ENCODE measurements at places on chromosomes 7 and 10.

DNA sequence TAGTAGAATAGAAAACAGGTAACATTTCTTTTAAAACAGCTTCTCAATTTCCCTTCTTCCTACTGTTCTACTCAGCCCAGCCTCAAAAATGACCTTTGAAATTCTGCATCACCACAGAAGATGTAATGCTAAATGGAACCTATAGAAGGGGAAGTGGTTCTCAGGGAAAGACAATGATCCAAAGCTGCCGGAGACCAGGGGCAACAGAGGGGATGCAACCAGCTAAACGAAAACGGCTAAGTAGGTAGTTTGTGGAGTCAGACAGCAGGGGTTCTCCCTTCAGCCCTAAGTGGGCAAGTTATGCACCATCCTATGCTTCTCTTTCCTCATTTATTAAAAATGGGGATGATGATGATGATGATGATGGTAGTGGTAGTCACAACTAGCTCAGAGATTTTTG is 214.3 kb downstream of the ELMO1 start:
- H3K27me3 ChIP-seq: no peaks in the 10 kb centered on the region
- H3K4me1 ChIP-seq: no peaks in the 10 kb centered on the region
- no peak overlapping the region for H3K27ac ChIP-seq
- DNase-seq: no peak

- no peaks in the 10 kb centered on the region for H3K27me3 ChIP-seq
- no peak for DNase-seq
- no peak overlapping the region for H3K4me3 ChIP-seq
- H3K4me1 ChIP-seq: peaks cover 12% of the 10 kb centered on the region
Observed at GRCh38 chr7:157402911-157403534, 66.2 kb downstream of the DNAJB6 start.

DNA sequence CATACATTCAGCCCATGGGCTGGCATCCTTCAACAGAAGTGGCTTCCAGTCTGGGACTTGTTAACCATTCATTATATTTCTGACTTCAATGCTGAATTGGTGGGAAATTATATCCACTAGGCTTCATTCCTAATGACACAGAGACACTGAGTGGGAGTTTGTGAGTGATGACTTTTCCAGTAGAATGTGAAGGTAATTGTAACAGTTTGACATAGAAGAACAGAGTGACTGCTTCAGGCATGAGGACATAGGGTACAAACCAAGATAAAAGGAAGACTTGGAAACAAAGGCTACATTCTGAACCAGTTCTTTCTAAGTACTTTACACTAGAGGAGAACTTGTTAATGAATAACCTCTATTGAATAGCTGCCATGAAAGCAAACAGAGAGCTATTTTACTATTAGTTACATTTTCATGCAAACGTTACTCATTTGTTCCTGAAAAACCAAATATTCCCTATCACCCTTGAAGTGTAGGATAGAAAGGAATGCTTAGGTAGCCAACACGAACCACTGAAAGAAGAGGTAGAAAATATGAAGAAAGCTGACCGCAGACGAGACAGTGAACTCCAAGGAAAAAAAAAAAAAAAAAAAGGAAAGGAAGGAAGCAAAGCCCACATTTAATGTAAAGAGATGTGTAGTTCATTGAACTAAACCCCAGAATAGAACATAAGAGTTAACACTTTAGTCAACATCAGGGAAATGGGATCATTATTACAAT is 237.0 kb upstream of the SEMA3C start:
- peak overlapping the region; percentile 38 for H3K27ac ChIP-seq
- peaks cover 14% of the 10 kb centered on the region for H3K4me1 ChIP-seq
- H3K4me3 ChIP-seq: no peak overlapping the region
- H3K27me3 ChIP-seq: no peaks in the 10 kb centered on the region

- H3K36me3 ChIP-seq: no peaks in the 10 kb centered on the region
- no peaks in the 10 kb centered on the region for H3K27me3 ChIP-seq
- peak within 1 kb of the TSS; percentile 90 for H3K27ac ChIP-seq
- H3K4me1 ChIP-seq: peaks cover 41% of the 10 kb centered on the region
- peak; percentile 82 for DNase-seq
Observed at GRCh38 chr10:35336084-35336831, at the start of gene CCNY. TSS of gene CCNY (plus strand) at chr10:35336509. CDS start at chr10:35337054, 545 bp downstream.

DNA sequence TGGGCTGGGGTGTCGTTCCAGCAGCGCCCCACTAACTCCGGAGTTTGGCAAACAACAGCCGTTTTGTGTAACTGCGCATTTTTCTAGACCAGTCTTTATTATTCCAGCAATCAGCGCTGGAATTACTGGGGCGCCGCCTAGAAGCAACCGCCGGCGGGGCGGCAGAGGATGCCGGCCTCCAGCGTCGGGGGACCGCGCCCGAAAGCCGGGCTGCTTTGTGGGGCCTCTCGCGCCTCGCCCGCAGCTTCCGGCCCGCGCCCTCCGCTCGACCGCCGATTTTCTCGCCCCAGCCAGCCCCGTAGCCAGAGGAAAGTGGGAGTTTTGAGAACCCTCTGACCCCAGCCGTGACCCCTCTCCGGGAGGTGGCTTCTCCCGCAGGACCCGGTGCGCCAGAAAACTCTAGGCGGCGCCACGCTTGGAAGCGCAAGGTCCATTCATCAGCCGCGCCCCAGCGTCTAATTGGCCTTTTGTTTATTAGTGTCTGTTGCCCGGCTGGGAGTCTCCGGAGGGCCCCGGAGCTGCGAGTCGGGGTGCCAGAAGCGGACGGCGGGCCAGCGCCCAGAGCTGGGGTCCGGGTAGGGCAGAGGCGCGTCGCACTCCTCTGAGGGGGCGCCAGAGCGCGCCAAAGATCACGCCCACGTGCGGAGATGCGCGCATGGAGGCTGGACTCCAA is 10.7 kb downstream of the EMX2 start:
- DNase-seq: no peak
- no peaks in the 10 kb centered on the region for H3K36me3 ChIP-seq
- no peak overlapping the region for H3K27ac ChIP-seq

GRCh38 chr7:155847821-155848435 is 35.7 kb upstream of the SHH start:
- DNase-seq: no peak
- no peak overlapping the region for H3K27ac ChIP-seq
- no peaks in the 10 kb centered on the region for H3K4me1 ChIP-seq
- no peak overlapping the region for H3K4me3 ChIP-seq

- no peaks in the 10 kb centered on the region for H3K36me3 ChIP-seq
- peaks cover 5% of the 10 kb centered on the region for H3K27me3 ChIP-seq
- DNase-seq: peak; percentile 10
- H3K27ac ChIP-seq: no peak overlapping the region
- peaks cover 17% of the 10 kb centered on the region for H3K4me1 ChIP-seq
- H3K4me3 ChIP-seq: no peak overlapping the region
Observed at GRCh38 chr10:77390481-77390891, 247.1 kb downstream of the KCNMA1 start.

GRCh38 chr7:111756687-111757178 is 194.4 kb upstream of the IMMP2L start:
- H3K27me3 ChIP-seq: peaks cover 21% of the 10 kb centered on the region
- H3K4me3 ChIP-seq: no peak overlapping the region
- H3K36me3 ChIP-seq: peaks cover 4% of the 10 kb centered on the region
- no peak overlapping the region for H3K27ac ChIP-seq
- peak; percentile 91 for DNase-seq

GRCh38 chr7:149145031-149145845 is 2.0 kb upstream of the ZNF398 start:
- H3K4me3 ChIP-seq: no peak overlapping the region
- H3K36me3 ChIP-seq: no peaks in the 10 kb centered on the region
- peaks cover 3% of the 10 kb centered on the region for H3K4me1 ChIP-seq
- no peak for DNase-seq
- H3K27ac ChIP-seq: no peak overlapping the region

DNA sequence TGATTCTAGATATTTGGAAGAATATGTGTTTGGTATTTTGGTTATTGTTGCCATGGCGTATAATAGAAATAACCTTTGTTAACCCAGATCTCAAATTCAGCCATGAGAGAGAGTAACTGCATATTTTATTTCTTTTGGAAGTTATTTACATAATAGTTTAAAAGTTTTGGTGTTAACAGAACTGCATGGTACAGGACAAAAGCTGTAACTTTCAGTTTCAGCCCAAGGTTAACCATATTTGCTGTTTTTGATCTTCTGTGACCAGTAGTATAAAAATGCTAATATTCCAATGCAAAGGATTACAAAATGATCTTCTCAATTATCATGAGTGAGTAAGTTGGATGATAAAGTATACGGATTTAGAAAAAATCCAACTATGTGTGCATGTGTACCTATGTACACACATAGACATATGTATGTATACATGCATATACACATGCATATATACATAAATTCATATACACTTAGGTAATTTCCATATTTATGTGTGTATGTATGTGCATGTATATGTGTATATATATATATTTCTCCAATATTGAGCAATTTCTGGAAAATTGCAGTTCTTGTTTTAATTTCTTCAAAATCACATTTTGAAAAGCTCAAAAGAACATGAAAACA is 38.0 kb upstream of the PIP4K2A start:
- no peaks in the 10 kb centered on the region for H3K36me3 ChIP-seq
- no peaks in the 10 kb centered on the region for H3K27me3 ChIP-seq
- no peak overlapping the region for H3K4me3 ChIP-seq
- H3K27ac ChIP-seq: no peak overlapping the region
- H3K4me1 ChIP-seq: no peaks in the 10 kb centered on the region

- H3K27me3 ChIP-seq: no peaks in the 10 kb centered on the region
- H3K27ac ChIP-seq: no peak overlapping the region
- no peaks in the 10 kb centered on the region for H3K4me1 ChIP-seq
- H3K36me3 ChIP-seq: no peaks in the 10 kb centered on the region
Observed at GRCh38 chr7:121205777-121206176, 123.0 kb upstream of the WNT16 start.

- H3K27ac ChIP-seq: no peak overlapping the region
- no peak overlapping the region for H3K4me3 ChIP-seq
- no peak for DNase-seq
- peaks cover 17% of the 10 kb centered on the region for H3K4me1 ChIP-seq
- H3K27me3 ChIP-seq: no peaks in the 10 kb centered on the region
Observed at GRCh38 chr10:70682920-70683600, 10.8 kb downstream of the ADAMTS14 start.

- H3K4me3 ChIP-seq: no peak overlapping the region
- no peak overlapping the region for H3K27ac ChIP-seq
- H3K27me3 ChIP-seq: no peaks in the 10 kb centered on the region
- no peaks in the 10 kb centered on the region for H3K36me3 ChIP-seq
Observed at GRCh38 chr10:86952106-86952505, 5.3 kb downstream of the MMRN2 start.

- H3K27ac ChIP-seq: no peak overlapping the region
- no peaks in the 10 kb centered on the region for H3K36me3 ChIP-seq
- no peaks in the 10 kb centered on the region for H3K4me1 ChIP-seq
- DNase-seq: no peak
- no peaks in the 10 kb centered on the region for H3K27me3 ChIP-seq
Observed at GRCh38 chr7:41183741-41184140, 519.1 kb downstream of the INHBA start.

DNA sequence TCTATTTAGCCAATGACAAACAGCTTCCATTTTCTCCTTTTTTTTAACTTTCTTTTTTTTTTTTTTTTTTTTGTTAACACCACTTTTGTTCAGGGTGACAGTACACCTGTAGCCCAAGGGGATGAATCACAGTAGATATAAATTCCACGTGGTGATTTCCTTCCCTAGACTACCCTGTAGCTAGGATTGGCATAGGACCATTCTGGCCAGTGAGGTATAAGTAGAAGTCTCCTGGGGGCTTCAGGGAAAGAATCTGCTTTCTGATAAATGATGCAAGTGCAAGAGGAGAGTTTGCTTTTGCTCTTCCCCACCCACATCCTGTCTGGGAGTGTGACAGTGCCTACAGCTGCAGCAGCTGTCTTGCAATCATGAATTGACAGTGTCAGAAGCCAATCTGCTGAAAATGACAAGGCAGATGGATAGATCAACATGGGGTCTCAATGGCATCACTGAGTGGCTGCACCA is 63.2 kb upstream of the TOMM7 start:
- H3K27me3 ChIP-seq: no peaks in the 10 kb centered on the region
- H3K4me3 ChIP-seq: no peak overlapping the region
- no peaks in the 10 kb centered on the region for H3K4me1 ChIP-seq
- no peak overlapping the region for H3K27ac ChIP-seq

DNA sequence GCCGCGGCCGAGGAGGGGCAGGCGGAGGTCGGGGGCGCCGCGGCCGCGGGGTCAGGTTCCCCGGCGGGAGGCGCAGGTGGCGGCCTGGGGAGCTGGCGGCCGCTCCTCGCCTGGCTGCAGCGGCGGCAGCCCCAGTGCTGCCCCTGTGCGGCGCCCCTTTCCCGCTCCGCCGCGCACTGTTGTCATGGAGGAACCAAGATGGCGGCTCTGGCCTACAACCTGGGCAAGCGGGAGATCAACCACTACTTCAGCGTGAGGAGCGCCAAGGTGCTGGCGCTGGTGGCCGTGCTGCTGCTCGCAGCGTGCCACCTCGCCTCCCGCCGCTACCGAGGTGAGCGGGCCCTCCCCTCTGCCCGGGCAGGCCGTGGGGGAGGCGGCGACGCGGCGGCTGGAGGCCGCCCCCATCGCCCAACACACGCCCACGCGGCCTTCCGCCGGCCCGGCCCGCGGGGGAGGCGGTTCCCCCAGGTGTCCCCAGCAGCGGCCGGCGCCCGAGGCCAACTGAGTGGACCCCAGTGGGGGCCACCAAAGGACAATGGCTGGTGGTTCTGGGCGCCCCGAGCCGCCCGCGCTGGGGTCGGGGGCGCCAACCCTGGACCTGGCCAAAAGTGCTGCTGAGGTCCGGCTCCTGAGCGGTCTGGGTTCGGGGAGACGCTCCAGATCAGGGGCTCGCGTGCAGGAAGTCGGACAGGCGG is 425 bp downstream of the CASD1 start:
- H3K36me3 ChIP-seq: no peaks in the 10 kb centered on the region
- no peaks in the 10 kb centered on the region for H3K27me3 ChIP-seq
- peak overlapping the region; percentile 56 for H3K4me3 ChIP-seq

GRCh38 chr7:138151731-138152577 is 75.7 kb downstream of the AKR1D1 start:
- H3K27ac ChIP-seq: no peak overlapping the region
- H3K4me3 ChIP-seq: no peak overlapping the region
- DNase-seq: peak; percentile 46
- no peaks in the 10 kb centered on the region for H3K4me1 ChIP-seq

DNA sequence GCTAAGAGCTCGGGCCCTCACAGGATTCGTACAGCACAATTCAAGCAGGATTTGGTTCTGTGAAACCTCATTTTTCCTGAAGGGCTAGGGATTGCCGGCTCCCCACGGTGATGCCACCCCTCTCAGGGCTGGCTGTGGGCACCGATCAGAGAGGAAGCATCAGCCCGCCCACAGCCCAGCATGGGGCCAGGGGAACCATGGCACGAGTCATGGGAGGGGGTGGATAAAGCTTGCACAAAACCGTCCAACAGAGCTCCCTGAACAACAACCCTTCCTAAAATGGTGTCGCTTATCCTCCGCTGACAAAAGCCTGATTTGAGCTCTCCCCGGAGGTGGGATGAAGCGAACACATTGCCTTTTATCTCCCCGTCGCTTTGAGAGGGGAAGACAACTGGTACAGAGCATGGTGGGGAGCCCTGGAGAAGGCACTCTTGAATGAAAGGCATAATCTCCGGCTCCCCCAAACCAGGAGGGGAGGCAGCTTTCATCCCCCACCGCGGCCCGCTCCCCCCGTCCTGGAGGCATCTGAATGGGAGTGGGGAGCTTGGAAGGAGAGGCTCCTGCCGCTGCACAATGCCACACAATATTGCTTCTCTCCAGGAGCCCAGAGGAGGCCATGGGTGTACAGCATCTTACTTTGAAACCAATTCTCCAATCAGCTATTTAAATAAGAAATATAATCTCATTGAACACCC is 144.0 kb downstream of the RPS24 start:
- H3K4me1 ChIP-seq: peaks cover 13% of the 10 kb centered on the region
- no peak overlapping the region for H3K4me3 ChIP-seq
- H3K36me3 ChIP-seq: no peaks in the 10 kb centered on the region
- H3K27ac ChIP-seq: no peak overlapping the region
- H3K27me3 ChIP-seq: peaks cover 6% of the 10 kb centered on the region

GRCh38 chr7:27240015-27240731 is 2.4 kb upstream of the EVX1 start:
- peak overlapping the region; percentile 33 for H3K4me3 ChIP-seq
- H3K27me3 ChIP-seq: peaks cover 100% of the 10 kb centered on the region
- H3K4me1 ChIP-seq: peaks cover 15% of the 10 kb centered on the region
- DNase-seq: no peak

All from cardiac muscle cell (in vitro differentiated cells and primary cell).